ENCODE measurements at places on chromosomes 12 and 14. TPM values are rescaled to one million over a fixed set of nuclear protein-coding genes. Genes with fewer than 3 reads are reported as not detected.

The PDZRN4 gene
- 0.31 TPM for total RNA-seq

GRCh38 chr14:70884595-70885342 lies 22.5 kb upstream of the PCNX1 start:
- no peak for DNase-seq

The GSC gene
- total RNA-seq: not detected

The SLC6A15 gene
- total RNA-seq: 11.6 TPM

The CYP46A1 gene
- not detected for total RNA-seq

The UNC119B gene
- 23.3 TPM for total RNA-seq

The P2RX2 gene
- total RNA-seq: 8.0 TPM

The MRPS35 gene
- 61.5 TPM for total RNA-seq

DNA sequence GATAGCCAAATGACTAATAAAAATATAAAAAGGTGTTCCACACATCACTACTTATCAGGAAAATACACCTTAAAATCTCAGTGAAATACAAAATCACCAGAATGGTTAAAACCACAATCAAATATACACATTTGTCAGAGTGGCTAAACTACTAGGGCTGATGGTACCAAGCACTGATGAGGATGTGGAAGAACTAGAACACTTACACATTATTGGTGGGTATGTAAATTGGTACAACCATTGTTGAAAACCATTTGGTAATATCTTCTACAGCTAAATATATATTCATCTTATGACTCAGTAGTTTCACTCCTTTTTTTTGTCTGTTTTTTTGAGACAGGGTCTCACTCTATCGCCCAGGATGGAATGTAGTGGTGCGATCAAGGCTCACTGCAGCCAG lies 48.5 kb upstream of the TTC7B start:
- DNase-seq: no peak
